AML-193 (cell line): ENCODE measurements at places on chromosomes 13 and 19.

- DNase-seq: no peak
Observed at GRCh38 chr19:29532097-29532496, 6.3 kb downstream of the VSTM2B start.

- DNase-seq: no peak
Observed at GRCh38 chr19:18776736-18777135, 14.4 kb downstream of the COMP start.

GRCh38 chr13:27920677-27921420 is 1.0 kb downstream of the PDX1 start:
- no peak for DNase-seq

DNA sequence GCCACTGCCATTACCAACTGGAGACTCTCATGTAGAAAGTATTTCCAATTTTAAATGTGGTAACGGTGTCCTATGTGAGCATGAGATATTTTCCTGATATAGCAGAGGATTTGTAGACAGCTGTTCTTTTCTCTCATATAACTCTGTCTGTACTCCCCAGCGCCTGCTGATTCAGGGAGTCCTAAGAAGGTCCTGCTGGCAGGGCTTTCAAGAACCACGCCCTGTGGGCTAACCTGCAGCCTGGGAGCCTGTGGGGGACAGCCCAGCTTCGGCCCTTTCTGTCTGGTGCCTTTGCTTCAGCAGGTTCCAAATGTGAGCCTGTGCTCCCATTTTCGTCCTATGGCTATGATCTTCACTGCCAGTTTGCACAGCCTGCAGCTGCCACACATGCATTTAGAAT is 316.8 kb downstream of the ATP8A2 start:
- DNase-seq: no peak

GRCh38 chr19:15248648-15249527 is 16.6 kb upstream of the EPHX3 start:
- no peak for DNase-seq

DNA sequence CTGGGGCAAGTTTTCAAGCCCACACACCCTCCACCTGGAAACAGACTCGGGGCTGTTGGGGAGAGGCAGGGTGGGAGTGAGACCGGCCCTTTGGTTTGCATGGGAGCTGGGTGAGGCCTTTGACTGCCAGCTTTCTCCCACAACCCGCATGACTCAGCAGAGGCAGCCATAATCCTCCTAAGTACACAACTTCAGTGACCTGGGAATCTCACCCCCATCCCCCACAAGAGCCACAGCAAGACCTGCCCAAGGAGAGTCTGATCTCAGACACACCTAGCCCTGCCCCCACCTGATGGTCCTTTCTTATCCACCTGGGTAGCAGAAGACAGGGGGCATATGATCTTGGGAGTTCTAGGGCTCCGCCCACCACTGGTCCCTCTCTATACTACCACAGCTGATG is 1615.4 kb downstream of the EFNB2 start:
- DNase-seq: no peak

DNA sequence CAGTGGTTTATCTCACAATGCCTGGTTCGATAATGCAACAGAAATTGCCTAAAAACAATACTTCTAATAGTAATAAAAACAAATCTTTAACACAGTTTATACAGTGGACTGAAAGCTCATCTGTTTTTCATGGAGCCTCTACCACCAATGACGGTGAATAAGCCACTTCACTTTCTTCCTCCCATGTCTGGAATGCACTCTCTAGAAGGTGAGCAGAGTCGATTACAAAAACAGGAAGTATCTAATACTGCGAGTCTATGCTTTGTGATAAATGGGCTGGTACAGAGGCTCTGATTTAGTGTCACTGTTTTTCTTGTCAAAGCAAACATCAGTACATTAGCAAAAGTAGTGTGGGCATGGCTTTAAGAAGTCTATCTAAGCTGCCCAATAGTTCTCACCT is 1348.6 kb upstream of the SLC10A2 start:
- DNase-seq: no peak

DNA sequence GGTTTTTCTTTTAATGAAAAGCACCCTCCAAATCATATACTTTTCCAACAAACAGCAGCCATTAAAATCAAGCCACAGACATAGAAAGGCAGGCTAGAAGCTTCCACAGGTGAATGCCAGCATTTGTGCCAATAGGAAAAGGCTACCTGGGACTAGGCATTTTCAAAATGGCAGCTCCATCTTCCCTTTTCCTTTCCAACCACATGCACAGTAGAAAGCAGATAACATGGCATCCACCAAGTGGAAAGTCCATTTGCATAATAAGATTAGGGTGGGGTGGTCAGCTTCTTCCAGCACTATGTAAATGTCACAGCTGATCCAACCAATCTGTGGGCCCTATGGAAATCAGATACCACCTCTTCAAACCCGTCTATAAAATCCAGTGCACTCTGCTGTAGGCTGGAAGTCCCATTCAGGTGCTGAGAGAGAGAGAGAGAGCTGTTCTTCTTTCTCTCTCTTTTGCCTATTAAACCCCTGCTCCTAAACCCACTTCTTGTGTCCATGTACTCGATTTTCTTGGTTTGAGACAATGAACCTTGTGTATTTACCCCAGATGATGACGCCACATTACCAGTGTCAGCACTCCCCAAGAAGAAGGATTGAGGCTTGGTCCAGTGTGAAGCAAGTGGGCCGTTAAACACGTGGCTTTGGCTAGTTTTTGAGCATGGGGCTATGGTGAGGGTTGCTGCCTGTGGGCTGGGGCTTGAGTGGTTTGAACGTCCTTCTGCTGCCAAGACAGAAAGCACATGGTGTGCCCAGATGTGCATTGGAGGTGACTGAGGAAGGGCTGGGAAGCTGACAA is 24.2 kb upstream of the IGFL1 start:
- DNase-seq: no peak

GRCh38 chr13:75404726-75405125 is 77.2 kb downstream of the TBC1D4 start:
- DNase-seq: no peak

DNA sequence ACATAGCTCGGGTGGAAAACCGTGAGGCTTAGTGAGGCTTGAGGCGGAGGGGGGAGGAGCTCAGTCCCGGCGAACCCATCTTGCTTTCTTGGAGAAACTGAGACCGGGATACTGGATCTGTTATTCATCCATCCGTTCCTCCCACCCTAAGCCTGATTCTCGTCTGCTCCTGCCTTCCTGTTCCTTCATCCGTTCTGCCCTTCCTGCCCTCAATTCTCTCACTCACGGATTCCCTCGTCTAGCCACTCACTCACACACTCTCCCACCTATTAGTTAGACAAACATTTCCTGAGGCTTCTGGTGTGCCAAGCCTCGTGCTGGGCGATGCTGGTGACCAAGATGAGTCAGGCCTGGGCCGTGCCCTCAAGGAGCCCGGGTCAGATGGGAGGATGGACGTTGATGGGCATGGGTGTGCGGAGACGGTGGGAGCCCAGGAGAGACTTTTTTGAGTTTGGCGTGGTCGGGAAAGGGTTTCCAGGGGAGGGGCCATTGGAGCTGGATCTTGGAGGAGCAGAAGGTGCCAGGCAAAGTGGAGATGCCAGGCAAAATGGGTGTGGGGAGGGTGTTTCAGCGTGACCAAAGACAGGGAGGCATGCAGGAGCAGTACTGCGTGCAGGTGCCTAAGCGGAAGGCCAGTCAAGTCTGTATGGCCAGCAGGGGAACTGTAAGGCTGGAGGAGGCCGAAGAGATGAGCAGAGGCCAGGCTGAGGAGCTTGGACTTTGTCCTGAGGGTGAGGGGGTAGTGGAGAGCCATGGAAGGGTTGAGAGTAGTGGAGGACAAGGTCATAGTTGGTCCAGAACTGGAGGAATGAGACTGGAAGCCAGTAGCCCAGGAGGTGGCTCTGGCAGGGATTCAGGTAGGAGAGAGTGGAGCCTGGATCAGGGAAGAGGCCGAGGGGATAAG is 7.4 kb upstream of the CNFN start:
- DNase-seq: no peak

DNA sequence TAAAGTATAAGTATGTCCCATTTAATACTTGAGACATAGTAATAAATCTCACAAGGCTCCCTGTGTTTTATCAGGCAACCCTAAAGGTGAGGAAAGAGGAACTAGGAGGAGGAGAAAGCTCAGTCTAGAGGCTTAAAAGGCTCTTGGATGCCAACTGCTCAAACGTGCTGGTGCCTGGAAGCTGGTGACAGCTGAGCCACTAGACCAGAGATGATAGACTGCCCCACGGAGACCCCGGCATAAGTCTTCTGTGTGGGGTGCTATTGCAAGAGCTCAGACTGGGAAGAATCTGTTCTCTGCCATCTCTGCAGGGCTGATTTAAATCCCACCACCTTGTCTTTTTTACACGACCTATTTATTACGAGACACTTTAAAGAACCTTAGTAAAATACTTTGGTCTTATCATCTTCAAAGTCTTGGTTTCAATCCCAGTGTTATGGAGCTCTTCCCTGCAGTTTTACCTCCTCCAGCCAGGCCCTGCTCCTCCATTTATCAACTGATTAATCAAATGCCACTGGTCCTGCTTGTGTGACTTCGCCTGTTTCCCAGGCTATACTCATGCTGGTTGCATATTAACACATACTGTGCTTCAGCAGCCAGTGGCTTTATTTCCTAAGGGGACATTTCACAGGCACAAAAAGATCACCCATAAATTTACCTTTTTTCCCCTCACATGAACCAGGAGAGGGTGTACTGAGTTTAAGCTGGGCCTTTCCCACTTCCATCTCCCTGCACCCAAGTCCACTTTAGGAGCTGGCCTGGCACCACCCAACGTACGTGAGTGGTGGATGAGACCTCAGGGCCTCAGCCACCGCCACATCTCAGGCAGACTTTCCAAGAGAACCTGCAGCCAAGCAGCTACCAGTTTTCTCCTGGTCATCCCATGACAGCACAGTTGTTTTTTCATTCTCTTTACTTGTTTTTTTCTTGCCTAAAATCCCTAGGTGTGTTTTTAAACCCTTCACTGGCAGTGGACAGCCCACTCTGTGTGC is 7.8 kb upstream of the ATP12A start:
- DNase-seq: no peak

DNA sequence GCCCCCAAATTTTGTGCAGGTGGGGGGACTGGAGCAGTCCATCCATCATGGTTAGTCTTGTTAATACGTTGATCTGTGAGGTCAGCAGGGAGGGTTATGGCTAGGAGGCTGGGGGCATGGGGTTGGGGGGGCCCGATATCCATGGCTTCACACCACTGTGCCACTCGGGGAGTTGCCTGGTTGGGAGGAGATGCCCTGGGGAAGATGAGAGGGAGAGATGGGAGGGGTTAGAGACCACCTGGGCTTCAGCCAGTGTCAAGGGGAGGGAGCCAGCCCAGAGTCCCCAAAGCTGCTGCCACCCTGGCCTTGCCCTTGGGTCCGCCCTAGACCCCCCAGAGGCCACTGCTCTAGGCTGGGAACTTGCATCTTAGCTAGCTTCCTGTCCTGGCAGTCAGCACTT is 1.8 kb upstream of the DMPK start:
- DNase-seq: no peak

GRCh38 chr19:38095411-38096308 is 128.4 kb downstream of the DPF1 start:
- peak; percentile 35 for DNase-seq

- no peak for DNase-seq
Observed at GRCh38 chr19:32368787-32369186, 23.4 kb downstream of the ZNF507 start.

GRCh38 chr19:18803550-18804138 is 12.5 kb upstream of the COMP start:
- no peak for DNase-seq

- no peak for DNase-seq
Observed at GRCh38 chr19:23460656-23461055, 65.4 kb upstream of the ZNF91 start.

- DNase-seq: no peak
Observed at GRCh38 chr19:58355908-58356765, 2.8 kb upstream of the A1BG start.

DNA sequence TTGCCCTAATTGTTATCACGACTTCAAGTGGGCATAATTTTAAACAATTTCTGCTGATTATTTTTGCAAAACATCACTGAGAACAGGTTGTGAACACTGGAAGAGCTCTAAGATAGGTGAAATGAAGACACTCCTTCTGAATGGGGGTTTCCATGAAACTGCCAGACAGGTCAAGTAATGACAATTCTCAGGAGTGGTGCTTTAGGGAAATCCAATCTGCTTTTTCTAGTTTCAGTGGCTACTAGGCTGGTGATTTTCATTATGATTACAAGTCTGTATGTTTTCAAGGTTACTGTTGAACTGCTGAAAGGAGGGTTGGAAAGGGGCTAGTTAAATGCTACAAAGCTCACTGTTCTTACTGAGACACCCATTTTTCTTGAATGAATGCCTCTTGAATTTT is 1724.2 kb downstream of the PCDH9 start:
- no peak for DNase-seq

GRCh38 chr19:1173845-1174809 is at the start of gene SBNO2:
TSS of gene SBNO2 (minus strand) at chr19:1174268. CDS start at chr19:1154276, 19,992 bp downstream.
- peak; percentile 68 for DNase-seq

GRCh38 chr13:62643007-62643483 is 1227.4 kb upstream of the PCDH20 start:
- no peak for DNase-seq

- DNase-seq: peak; percentile 47
Observed at GRCh38 chr13:46684287-46685001, 112.5 kb downstream of the ESD start.

- DNase-seq: no peak
Observed at GRCh38 chr13:24087605-24088225, 72.8 kb upstream of the SPATA13 start.

DNA sequence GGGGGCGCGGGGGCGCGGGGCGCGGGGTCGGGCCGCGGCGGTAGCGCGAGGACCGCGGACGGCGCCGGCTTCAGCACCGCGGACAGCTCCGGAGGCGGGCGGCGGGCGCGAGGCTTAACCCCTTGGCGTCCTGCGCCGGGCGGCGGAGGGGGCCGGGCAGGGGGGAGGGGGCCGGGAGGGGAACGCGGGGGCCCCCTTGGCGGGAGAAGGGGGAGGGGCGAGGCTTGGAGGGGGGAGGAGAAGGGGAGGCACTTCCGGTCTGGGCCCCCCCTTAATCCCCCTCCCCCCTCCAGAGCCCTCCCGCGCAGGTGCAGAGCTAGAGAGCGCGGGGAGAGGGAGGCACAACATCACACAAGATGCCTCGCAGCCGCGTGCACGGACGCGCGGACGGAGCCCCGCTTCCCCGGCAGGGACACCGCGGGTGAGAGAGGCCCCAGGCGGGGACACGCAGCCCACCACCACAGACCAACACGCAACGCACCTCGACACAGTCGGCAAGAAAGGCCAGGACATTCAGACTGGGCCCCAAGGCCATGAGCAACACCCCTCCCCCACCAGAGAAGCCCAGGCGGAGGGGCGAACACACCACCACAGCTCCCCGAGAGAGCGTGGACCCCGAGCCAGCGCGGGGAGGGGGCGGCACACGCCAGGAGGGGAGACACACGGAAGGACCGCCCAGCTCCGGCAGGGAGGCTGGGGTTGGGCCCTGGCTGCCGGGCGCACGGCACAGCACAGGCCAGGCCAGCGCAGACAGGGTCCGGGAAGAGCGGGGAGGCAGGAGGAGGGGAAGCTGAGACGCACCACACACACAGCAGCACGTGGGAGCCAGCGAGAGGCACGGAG is 24.1 kb downstream of the SHANK1 start:
- DNase-seq: no peak

DNA sequence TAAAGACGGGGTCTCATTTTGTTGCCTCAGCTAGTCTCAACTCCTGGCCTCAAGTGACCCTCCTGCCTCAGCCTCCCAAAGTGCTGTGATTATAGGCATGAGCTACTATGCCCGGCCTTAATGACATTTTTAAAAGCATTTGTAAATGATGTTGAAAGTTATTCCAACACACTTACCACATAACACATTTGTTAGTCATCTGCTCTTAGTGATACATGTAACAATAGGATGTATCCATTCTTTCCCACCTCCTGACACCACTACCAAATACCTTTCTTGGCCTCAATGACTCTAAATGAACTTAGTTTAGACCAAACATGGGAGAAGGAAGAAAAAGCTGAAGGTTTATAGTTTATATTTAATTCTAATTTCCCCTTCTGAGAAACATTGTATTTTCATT is 59.8 kb upstream of the MEDAG start:
- DNase-seq: no peak
